Cortex of kidney (tissue), 1 donor: ENCODE measurements at places on chromosomes 2 and 18.

DNA sequence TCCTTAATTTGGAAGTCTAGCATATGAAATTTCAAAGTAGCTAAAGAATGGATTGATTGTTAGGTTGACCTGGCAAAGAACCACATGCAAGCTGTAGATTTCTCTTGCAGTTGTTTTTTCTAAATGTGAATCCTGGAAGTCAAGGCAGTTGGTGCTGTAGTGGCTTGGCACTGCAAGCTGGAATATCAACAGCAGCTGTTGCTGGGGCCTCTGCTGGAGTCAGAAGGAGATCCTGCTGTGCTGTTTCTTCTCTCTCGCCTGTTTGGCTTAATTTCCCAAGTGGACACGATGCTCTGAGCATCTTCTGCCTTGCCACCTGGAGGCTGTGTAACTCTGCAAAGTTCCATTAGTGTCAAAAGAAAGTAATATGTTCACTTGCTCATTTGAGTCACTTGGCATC is 12.6 kb downstream of the PIK3C3 start:
- DNase-seq = no peak

- no peak for DNase-seq
These were observed 1.2 kb downstream of the PIEZO2 start for GRCh38 chr18:11147962-11148679.

DNA sequence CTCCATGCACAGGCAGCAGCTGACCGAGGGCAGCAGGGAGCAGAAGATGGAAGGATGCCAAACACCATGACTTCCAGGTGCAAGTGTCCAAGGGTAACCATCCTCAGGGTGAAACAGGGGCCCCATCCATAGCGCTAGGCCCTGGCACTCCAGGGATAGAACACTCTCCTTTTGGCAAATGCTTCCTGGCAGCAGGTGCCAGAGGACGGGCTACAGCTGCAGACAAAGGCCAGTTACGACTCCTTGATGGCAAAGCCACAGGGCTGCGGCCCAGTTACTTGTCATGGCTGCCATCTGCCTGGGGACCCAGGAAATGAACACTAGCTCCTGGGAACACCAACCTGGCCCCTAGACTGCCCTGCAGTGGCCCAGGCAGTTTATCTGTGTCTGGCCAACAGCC is 178.8 kb downstream of the TMEM163 start:
- no peak for DNase-seq

- DNase-seq = no peak
These were observed 94.1 kb upstream of the LDLRAD4 start for GRCh38 chr18:13124411-13124810.

DNA sequence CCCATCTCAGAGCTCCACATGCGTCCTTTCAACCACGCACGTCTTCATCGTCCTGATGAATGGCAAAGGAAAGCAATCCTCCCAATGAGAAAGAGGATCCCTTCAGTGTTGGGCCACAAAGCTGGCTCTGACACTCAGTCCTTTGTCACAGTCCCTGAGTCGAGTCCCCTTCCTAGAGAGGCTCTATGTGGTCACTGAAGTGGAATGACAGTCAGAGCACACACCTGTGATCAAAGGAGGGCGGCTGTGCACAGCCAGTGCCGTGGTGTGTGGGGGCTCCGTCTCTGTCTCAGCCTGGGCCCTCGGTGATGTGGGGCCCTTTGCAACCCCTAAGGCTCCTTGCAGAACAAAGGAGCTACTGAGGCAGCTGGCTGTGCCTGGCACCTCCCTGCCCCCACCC is 157.3 kb upstream of the APCDD1 start:
- no peak for DNase-seq

DNA sequence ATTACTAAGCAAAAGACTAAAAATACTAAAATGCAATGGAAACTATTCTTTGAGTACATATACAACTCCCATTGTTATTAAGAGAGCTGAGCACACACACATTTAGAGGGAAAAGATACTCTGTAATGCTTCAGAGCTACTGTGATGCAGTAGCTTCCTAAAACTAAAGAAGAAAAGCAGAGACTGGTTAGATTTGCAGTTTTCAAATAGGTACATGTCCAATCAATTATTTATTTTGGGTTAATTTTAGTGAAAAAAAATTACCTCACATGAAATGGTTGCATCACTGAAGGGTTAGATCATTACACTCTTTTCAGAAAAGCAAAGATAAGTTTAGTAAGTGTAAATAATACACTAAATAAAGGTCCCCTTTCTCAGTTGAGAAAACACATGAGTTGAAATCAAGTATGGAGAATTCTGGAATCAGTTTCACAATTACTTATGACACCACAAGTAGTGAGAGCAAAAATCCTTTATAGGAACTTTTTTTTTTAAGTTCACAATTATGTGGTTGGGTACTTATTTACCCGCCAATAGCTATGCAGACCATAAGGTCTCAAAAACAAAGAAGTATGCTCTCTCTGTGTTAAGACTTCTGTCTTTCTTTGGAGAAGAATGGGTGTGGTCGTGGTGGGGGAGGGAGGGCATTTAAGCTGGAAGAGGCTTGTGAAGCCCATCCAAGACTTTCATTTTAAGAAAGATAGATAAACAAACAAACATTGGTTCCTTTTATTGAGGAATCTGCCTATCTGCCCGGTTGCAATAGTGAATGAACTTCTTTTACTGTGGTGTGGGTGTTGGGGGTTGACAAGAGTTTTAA is 25.3 kb upstream of the SERTAD2 start:
- DNase-seq = no peak

- no peak for DNase-seq
These were observed 27.2 kb downstream of the PXDN start for GRCh38 chr2:1717113-1717512.

- no peak for DNase-seq
These were observed 30.3 kb downstream of the STEAP3 start for GRCh38 chr2:119253760-119254600.

DNA sequence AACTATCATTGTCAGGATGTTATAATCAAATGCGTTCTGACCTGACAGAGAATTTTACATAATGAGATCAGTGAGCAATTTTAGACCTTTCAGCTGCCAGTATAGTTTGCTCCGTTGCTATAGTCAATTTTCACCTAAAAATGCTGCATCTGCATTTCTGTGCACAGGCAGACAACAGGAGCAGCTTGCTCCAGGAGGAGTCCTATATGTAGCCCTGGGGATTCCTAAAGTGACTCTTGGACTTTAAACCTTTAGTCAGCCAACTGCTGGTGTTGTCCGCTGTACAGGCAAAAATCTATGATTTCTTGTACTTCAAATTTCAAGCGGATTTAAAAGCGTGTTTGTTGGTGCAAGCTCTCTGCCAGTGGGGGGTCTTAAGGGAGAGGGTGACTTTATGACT is 25.7 kb downstream of the SLC16A14 start:
- no peak for DNase-seq

- DNase-seq = no peak
These were observed 252.1 kb downstream of the CYP26B1 start for GRCh38 chr2:71895320-71896161.

- no peak for DNase-seq
These were observed 94.8 kb upstream of the ARL5A start for GRCh38 chr2:151922845-151923666.

DNA sequence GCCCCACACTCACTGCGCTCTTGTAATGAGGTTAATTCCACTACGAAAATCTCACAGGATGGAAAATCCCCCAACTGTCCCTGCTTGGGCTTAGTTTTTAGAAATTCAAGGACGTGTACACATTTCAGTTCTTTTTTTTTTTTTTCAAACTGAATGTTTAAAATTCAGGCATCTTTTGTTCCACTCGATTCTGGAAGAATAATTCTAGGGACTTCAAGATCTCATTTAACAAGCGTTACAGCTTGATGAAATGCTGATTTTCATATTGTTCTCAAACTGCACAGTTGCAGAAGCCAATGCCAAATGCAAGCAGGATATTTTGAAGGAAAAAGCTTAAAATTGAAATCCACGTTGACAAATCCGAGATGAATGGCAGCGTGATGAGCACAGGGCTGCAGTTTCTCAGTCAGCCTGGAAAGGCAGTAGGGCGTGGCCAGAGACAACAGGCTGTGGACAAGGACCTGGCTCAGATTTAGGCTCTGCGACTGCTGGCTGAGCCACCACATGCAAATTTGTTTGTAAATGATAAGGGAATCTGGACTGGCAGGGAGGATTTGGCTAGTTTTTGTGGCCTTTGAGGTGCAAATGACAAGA is 128.1 kb upstream of the MYCN start:
- DNase-seq = no peak

DNA sequence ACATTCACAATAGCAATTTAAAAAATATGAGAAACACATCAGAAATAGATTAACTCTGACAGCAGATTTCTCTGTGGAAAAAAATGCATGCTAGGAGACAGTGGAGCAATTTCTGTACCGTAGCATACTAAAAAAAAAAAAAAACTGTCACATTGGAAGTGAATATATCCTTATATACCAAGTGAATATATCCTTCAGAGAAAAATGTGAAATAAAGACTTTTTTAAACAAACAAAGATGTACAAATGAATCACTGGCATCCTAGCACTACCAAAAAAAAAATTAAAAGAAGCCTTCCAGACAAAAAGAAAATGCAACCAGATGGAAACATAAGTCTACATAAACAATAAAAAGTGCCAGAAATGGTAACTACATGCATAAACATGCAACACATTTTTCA is 169.4 kb downstream of the NBAS start:
- DNase-seq = no peak

DNA sequence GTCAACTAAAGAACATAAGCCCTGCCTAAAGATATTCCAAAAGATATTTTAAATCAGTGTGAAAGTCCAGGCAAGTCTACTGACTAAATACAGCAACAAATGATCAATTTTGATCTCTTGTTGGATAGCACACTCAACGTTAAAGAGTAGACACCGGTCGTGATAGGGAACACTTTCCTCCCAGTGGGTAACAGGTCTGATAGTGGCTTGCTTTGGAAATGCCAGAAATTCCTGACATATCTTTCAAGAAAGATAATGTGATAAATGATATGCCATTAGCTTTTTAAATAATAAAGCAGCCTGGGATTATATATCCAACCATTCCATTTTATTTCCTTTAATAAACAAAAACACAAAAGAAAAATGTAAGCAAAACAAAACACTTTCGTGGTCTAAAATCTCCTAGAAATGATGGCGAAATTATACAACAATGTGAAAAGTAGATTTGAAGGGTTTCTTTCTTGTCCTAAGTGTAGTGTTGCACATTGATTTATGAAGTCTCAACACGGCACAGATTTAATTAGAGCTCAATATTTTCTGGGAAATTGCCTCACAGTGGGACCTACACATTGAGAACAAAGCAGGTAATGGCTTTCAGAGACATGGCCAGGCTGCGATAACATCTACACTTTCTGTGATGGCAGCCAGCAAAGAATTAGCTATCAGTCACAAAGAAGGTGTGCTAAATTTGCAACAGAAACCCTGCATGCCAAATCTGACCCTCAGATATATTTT is 158.6 kb downstream of the PPP1R1C start:
- DNase-seq = no peak

- no peak for DNase-seq
These were observed 496.3 kb downstream of the PARD3B start for GRCh38 chr2:205041472-205042130.

- DNase-seq = no peak
These were observed 179.8 kb upstream of the REG3G start for GRCh38 chr2:78845664-78846185.

- no peak for DNase-seq
These were observed 170.3 kb downstream of the GFPT1 start for GRCh38 chr2:69216535-69217332.

DNA sequence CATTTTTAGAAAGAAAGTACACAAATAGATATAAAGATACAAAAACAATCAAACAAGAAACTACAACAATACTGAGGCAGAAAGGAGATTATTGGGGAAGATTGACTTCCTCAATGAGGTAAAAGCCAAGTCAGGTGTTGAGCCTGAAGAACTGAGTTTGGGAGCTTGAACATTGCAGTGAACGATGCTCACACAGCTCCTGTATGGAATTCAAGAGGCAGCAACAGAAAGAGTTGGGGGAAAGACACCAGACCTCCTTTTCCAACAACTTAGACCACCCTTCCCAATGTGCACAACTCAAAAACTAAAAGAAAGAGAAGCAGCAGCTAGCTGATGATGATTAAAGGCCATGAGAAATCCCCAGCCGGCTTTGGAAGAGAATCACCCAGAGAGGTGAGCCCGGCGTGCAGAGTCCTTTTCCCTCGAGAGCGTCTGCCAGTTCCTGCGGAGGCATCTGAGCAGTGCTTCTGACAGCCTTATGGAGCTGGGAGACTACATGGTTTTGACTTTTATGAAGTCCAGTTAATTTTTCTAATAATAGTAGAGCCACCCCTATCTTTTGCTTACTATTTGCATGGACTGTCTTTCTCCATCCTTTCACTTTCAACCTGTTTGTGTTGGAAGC is 106.9 kb upstream of the RFX8 start:
- DNase-seq = no peak

GRCh38 chr18:7585276-7585670 is 18.2 kb downstream of the PTPRM start:
- no peak for DNase-seq

DNA sequence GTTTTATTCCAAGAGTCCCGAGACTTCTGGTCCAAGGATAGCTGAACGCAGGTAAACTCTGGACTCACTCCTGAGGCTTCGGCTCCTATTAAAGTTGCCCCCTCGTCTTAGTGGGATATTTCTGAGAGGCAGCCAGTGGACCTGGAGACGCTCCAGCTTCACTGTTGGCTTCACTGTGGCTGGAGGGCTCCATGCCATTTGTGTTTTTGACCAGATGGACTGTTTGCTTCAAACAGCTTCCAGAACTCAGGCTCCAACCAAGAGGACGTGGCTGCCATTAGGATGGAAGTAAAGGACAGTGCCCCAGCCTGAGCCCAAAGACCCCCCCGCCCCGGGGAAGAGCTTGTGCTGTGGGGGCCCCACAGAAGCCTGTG is 94.4 kb upstream of the LDAH start:
- DNase-seq = no peak

DNA sequence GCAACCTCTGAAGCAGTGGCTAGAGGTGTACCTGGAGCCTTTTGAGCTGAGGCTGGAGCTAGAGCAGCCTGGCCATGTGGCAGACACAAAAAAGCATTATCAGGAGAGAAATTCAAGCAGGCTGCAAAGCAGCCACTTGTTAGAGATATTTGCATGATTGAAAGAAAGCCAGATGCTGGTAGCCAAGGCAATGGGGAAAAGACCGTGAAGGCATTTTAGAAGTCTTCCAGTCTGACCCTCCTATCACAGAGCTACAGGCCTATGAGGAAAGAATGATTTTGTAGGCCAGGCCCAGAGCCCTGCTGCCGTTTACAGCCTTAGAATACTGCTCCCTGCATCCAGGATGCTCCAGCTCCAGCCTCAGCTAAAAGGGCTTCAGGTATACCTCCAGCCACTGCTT is 41.4 kb upstream of the TNP1 start:
- no peak for DNase-seq

GRCh38 chr2:134078354-134078753 is 175.5 kb upstream of the MGAT5 start:
- DNase-seq = no peak

GRCh38 chr2:102040229-102040628 is 48.5 kb downstream of the IL1R2 start:
- DNase-seq = no peak

GRCh38 chr18:64589000-64589399 is 440.1 kb upstream of the LINC00305 start:
- no peak for DNase-seq

GRCh38 chr18:11906176-11906575 is 1.9 kb downstream of the MPPE1 start:
- DNase-seq = no peak

- DNase-seq = no peak
These were observed 190.7 kb downstream of the ICOS start for GRCh38 chr2:204127238-204127637.
